ENCODE measurements at places on chromosomes 12 and 14.
A peak's percentile ranks its signal among the peaks of the same experiment; 100 is the strongest.

DNA sequence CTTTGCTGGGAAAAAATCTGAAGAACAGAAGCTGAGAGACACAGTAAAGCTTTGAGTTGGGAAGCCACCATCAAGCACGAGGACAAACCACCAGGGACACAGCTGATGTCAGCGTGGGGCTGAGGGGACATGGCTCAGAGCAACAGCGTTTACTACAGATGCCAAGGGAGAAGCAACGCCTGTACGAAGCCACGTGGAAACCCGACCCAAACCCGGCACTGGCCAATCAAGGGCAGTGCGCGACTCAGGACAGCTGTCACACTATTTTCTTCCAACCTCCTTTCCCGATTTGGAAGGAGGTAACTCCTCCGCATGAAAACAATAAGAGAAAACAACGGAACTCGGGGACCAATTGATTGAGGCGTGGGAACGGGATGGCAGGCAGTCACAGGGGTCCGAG lies 20.2 kb upstream of the CHGA start:
- no peak for DNase-seq

- DNase-seq, result no peak
Measured at GRCh38 chr14:95237958-95238340, 80.6 kb upstream of the DICER1 start.

GRCh38 chr12:8045952-8046944 lies 13.7 kb downstream of the FOXJ2 start:
- DNase-seq, result peak; percentile 76

- no peak for DNase-seq
Measured at GRCh38 chr14:49959822-49960408, 67.0 kb downstream of the ARF6 start.

DNA sequence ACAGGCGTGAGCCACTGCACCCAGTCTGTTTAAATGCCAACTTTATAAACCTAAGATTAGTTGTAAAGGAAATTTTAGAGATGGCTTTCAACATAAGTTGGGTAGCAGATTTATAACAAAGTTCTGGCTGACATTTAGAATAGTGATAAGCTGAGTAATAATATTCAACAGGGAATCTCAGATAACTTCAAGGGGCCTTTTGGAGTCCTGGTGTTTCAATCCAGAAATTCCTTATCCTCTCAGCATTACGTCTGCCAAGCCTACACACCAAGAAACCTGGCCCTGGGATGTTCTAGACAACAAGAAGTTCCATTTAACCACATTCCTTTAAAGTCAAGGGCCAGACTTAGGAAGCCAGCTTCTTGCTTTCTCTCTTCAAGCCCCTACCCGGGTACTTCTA lies 59.5 kb upstream of the DYRK2 start:
- no peak for DNase-seq

DNA sequence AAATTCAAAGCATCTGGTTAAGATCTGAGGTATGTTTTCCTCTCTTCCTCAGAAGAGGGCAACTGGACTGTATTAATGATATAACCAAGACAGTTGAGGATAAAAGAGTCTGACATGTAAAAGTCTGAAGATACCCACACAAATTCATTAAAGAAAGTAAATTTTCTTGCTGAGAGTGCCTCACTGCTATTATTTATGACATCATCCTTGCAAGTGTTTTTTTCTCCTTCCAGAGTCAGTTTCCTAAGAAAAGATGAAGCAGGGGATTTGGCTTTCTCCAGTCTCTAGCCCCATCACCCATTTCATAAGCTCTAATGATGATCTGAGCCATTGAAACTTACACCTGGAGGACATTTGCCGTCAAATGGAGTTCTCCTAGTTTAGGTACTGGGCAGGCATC lies 21.0 kb upstream of the MYBPC1 start:
- no peak for DNase-seq

- no peak for DNase-seq
Measured at GRCh38 chr14:68921666-68922065, 57.4 kb downstream of the ACTN1 start.

DNA sequence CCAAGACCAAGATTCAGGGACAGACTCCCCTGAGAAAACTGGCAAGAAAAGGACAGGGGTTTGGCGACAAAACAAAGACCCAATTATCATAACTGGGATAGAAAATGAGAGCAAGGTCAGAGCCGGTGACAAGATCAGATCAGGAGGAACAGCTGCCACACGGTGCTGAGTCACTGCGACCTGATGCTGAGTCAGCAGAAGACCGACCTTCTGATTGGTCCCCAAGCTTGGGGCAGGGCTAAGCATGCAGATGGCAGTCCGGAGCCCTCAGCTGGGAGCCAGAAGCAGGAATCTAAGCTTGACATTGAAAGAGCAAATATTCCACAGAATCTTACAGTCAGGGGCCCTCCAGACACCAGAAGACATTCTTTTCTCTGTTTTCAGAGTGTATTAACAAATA lies 19.1 kb upstream of the ARMH4 start:
- peak; percentile 81 for DNase-seq
